CMK (cell line): ENCODE measurements at places on chromosomes 16 and 17.

DNA sequence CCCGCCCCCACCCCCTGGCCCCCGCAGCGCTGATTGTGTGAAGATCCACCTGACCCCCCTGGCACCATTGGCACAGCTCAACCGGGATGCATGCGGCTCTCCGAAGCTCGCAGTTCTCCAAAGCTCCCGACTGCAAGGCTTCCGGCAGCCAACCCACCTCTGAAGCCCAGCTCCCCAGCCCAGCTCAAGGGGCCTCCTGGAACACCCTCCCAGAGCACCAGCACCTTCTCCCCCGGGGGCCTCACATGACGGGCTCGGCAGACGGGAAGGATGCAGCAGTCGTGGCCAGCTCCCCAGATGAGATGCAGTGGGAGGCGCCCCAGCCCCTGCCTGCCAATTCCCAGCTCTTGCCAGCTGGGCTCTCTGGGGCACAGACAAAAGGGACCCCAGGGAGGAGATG lies 215.3 kb downstream of the ZNF423 start:
- DNase-seq = no peak

GRCh38 chr16:635573-636205 lies 416 bp downstream of the METTL26 start:
- no peak for DNase-seq

DNA sequence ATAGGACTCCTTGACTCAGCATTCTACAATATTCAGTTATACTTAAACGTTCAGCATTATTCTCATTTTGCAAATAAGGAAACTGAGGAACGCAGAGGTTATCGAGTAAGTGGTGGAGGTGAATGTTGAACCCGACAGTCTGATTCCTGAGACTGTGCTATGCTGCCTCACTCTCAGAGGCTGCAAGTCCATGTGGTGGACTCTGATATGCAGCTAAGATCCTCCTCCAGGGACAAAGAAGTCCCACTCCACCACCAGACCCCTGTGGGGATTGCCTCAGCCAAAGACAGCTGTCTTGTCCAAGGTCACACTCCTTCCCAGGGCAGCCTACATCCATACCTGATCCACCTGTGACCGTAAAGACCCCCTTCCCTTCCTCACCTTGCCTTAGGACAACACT lies 37.5 kb downstream of the ACSM2B start:
- DNase-seq = no peak

- DNase-seq = no peak
These were observed 12.7 kb upstream of the RASD1 start for GRCh38 chr17:17508646-17509591.

DNA sequence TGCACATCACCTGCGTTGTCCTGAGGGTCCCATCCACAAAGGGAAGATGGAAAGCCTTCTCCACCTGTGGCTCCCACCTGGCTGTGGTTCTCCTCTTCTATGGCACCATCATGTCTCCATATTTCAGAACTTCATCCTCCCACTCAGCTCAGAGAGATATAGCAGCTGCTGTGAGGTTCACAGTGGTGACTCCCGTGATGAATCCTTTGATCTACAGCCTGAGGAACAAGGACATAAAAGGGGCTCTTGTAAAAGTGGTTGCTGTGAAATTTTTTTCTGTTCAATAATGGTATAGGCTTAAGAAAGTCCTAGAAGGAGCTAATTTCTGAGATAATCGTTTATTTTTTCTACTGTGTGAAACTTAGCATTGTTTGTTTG lies 18.7 kb downstream of the ZNF200 start:
- DNase-seq = no peak

DNA sequence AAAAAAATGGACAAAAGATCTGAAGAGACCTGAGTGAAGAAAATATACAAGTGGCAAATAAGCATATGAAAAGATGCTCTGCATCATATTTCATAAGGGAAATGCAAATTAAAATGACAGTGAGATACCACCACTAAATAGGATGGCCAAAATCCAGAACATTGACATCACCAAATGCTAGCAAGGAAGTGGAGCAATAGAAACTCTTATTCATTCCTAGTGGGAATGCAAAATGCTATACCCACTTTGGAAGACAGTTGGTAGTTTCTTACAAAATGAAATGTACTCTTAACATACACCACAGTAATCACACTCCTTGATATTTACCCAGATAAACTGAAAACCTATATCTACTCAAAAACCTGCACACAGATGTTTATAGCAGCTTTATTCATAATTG lies 33.6 kb downstream of the DHRS7B start:
- no peak for DNase-seq

GRCh38 chr16:84548971-84549844 lies 44.7 kb upstream of the MEAK7 start:
- DNase-seq = no peak

GRCh38 chr16:81623365-81624102 lies 155.6 kb upstream of the PLCG2 start:
- DNase-seq = no peak

- DNase-seq = no peak
These were observed 15.4 kb upstream of the NUBP1 start for GRCh38 chr16:10728003-10728887.

GRCh38 chr16:57262841-57263540 lies 17.9 kb downstream of the ARL2BP start:
- DNase-seq = no peak

- peak; percentile 95 for DNase-seq
These were observed 13.5 kb upstream of the ITGB3 start for GRCh38 chr17:47239967-47240651.

- no peak for DNase-seq
These were observed 470.5 kb upstream of the SALL1 start for GRCh38 chr16:51621610-51622009.

DNA sequence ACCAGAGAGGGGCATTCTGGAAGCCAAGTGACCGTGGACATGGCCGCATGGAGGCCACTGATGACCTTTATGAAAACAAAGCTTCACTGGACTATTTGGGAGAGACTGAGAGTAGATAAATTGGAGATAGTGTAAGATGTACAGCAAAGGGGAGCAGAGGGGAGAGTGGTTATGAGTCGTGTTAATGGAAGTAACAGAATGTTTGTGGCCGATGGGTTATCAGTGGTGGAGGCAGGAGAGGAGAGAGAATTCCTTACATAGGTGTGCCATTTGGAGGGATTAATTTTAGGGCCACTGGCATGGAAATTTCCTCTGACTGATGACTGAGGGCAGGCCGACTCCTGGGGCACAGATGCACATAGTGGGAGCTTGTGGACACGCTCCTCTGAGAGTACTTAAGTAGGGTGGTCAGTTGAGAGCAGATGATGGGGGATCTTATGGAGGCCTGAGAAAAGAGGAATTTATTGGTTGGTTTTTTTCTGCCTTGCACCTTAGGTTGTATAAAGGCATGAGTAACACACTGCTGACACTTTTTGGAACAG lies 19.2 kb downstream of the PRPSAP2 start:
- DNase-seq = no peak

DNA sequence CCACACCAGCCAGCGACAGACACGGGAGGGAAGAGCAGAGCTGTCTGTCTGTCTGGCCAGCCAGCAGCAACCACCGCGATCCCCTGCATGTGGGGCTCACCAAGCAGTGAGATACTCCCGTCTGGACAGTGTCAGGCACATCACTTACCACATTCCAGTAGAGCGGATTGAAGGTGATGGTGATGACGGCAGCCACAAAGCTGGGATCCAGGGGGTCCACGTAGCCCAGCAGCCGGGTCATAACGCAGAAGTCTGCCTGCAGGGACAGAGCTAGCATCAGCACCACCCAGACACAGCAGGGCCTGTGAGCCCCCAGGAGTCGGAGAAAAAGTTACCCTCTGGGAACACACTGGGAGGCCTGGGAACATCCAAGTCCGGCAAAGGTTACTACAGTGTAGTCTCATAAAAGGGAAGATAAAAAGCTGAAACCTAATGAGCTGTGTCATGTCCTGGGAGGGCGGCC lies 14.7 kb downstream of the PEMT start:
- DNase-seq = no peak

- no peak for DNase-seq
These were observed 541 bp downstream of the ZNF18 start for GRCh38 chr17:11996722-11997146.

- DNase-seq = no peak
These were observed 15.5 kb downstream of the LLGL2 start for GRCh38 chr17:75540923-75541503.

DNA sequence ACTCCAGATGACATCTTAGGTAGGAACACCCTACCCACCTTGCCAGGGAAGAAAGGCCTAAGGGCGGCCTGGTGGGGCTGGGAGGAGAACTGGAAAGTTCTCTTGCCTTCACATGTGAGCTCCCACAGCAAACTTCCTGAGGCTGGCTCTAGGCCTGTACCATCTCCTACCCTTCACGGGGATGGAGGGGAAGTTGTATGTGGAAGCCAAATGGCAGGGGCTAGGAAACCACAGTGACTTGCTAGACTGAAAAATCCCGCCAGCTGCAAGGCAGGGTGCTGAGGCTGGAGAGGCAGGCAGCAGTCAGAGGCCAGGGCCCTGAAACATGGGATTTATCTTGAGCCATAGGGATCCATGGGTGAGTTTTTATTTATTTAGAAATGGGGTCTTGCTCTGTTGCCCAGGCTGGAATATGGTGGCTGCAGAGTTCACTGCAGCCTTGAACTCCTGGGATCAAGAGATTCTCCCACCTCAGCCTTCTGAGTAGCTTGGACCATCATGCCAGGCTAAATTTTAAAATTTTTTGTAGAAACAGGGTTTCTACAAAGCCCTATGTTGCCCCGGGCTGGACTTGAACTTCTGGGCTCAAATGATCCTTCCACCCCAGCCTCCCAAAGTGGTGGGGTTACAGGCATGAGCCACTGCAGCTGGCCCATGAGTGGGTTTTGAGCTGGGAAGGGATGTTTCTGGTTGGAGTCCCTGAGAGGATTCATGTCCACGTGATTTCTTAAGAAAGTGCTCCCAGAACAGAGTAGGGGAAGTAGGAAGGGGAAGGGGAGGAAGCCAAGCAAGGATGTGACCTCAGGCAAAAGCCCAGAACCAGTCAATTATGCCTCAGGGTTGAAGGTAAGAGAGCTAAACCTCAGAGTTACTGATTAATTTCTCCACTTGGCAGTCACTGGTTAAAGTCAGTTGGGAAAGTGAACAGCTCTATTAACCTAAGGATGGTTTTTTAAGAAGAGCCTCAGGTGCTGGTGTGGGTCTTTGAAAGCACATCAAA lies 4.0 kb upstream of the KAT8 start:
- DNase-seq = no peak

- DNase-seq = no peak
These were observed 1.0 kb downstream of the NOG start for GRCh38 chr17:56594320-56595107.

GRCh38 chr17:75032720-75033280 lies 14.0 kb downstream of the ATP5PD start:
- DNase-seq = no peak

GRCh38 chr17:18362698-18363100 lies 651 bp downstream of the SHMT1 start:
- DNase-seq = no peak

DNA sequence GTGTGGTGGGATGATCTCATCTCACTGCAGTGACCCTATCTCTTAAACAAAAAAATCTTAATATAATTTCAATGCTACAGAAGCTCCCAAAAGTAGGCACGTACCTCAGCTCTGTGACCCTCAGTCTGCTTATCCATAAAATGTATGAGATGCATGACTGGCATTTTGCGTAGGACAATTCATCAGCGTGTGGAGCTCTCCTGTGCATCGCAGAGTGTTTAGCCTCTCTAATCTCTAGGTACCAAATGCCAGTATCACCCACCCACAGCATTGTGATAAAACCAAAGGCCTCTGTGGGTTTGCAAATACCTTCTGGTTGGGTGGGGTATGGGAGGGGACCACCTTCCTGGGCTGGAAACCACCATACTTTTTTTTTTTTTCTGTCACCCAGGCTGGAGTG lies 19.0 kb upstream of the TUBG2 start:
- DNase-seq = no peak

GRCh38 chr16:1791256-1791942 lies 2.1 kb downstream of the IGFALS start:
- no peak for DNase-seq

- DNase-seq = no peak
These were observed 6.9 kb downstream of the SLC16A3 start for GRCh38 chr17:82235775-82236141.

GRCh38 chr17:36066365-36066985 lies 2.4 kb downstream of the CCL18 start:
- no peak for DNase-seq

DNA sequence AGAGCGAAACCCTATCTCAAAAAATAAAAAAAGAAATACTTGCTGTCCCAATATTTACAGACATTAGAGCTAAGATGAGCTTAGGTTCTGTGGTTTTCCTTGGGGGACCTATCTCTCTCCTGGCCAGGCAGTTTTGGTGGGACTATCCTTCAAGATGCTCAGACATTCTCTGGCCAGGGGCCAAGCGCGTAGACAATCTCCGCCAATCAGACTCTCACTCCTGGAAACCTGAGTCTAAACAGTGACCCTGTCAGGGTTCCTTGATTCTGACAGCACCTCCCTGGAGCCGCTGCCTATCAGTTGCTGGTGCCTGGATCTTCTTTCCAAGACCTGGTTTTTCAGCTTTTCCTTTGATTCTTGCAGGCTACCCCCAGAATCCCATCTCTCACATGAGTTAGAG lies 45.6 kb downstream of the EMP2 start:
- DNase-seq = no peak

GRCh38 chr17:82439194-82439828 lies 11.2 kb downstream of the CYBC1 start:
- DNase-seq = no peak

GRCh38 chr17:68870161-68870826 lies 84.9 kb downstream of the ABCA8 start:
- DNase-seq = no peak

- no peak for DNase-seq
These were observed 58.6 kb downstream of the EMP2 start for GRCh38 chr16:10521681-10522274.

DNA sequence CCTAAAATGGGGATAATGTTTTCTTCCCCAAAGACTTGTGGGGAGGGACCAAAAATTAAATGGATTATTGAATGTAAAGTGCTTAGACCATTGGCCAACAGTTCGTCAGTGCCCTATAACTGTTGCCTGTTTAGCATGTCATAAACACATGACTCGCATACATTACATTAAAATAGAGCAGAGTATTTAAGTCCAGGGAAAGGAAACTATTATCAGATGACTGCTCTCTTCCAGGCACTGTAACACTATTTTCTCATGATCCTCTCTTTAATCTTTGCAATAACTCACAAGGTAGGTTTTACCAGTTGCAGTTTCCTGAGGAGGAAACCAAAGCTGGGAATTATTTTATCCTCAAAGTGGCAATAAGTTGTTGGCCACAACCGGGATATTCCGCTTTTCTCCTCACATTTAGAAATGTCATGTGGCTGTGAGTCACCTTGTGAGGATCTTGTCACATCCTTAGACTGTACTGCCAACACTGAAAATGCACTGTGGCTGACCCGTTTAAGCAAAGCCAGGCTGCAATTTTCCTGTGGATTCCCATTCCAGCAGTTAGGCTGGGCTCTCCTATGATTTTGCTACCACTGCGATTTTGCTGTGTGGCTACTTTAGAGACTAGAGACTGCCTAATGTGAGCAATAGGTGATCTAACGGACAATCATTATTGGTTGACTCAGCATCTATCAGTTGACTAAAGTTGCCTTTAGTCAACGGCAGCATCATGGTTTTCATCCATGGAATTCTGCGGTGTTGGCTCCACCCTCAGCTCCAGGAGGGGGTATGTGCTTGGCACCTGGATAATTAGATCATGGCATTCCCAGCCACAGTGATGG lies 58.3 kb upstream of the DHX40 start:
- DNase-seq = no peak

GRCh38 chr16:8931859-8932258 lies 31.8 kb downstream of the USP7 start:
- no peak for DNase-seq
